ENCODE measurements at places on chromosomes 2 and 18.

DNA sequence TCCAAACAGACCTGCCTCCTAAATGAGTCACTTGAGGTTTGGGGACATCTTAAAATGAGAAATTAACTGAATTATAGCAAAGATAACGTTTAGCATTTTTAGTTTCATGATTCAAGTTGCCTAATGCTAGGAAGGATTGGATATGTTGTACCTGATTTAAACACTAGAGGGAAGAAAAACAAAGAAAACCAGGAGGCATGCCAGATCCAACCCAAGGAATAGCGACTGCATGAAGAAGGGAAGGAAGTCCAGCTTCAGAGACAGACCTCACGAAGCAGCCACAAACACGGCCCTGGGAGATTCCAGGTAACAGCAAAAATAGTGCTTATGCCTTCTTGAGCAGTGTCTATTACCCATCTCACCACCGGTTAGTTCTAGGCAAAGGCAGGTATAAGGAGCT, 499.9 kb upstream of the SPHKAP start:
- DNase-seq, result no peak

- DNase-seq, result no peak
Observed at GRCh38 chr18:42028247-42028832, 73.3 kb downstream of the PIK3C3 start.

DNA sequence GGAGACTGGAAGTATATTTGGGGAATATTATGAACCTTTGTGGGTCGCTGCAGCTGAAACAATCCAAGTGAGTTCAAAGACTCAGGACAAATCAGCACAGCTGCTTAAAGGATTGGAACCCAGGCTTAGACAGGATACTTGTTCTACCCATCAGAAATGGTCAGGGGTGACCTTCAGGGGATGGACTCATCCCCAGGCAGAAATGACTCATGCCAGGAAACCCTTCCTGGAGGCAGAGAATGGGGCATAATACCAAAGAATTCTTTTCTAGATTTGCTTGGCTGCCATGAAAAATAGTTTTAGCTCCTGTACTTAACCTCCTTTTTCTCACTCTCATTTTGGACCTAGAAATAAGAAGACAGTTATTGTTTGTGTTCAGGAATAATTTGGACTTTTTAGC, 425.5 kb downstream of the TSN start:
- DNase-seq, result no peak

DNA sequence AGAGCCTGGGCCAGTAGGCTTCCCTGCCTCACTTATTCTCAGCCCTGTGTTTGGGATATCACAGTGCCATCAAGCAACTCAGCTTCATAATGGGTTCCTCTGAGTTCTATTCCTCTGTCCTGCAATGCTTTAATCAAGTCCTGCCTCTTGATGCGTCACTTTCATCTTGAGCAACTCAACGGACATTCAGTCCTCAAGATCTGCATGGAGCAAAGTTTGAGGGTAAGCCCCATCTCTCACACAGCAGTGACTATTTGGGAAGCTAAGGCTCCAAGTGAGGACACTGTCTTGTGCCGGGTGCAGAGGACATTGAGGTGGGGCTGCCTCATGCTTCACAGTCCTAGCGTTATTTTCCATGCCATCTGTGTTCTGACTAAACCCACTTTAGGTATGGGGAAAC, 50.9 kb upstream of the PLB1 start:
- DNase-seq, result no peak

DNA sequence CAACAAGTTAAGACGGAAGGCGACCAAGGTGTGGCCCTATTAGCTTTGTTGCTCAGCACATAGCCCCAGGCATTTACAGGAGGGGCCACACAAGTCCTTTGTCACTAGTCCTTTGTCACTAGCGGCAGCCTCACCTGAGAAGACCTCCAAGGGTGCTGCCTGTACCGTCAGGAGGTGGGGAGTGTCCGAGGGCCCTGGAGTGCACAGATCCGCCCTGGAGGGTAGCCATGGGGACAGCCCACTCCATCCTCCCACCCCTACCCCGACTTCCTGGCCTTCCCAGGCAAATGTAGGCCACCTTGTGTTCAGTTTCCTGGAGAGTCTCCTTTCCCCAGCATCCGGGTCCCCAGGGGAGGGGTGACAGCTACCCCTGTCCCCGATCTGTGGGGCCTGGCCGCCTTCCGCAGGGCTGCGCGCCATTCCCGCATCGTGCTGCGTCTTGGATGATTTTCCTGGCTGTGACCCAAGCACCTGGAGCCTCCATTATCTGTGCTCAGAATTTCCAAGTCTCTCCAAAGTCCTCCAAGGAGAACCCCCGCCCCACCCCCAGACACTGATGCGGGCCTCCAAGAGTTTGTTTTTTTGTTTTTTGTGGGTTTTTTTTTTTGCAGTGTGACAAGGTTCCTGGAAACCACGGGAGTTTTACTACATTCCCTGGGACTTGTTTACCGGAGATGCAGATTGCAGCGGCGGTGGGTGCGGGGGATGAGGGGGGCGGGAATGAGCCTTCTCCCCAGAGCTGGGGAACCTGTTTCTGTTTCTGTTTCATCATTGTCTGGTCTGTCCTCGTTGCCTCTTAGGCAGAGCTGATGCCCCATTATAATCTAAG, 28.6 kb downstream of the TEX44 start:
- no peak for DNase-seq

- DNase-seq, result no peak
Observed at GRCh38 chr2:130829015-130829414, 7.7 kb upstream of the ARHGEF4 start.

GRCh38 chr2:209556354-209556961, 132.6 kb downstream of the MAP2 start:
- no peak for DNase-seq

- no peak for DNase-seq
Observed at GRCh38 chr2:191601060-191601459, 76.9 kb upstream of the NABP1 start.

GRCh38 chr2:3558205-3559014, at the start of gene RNASEH1:
RNASEH1 (minus strand) TSS chr2:3558333; CDS start chr2:3558260, 73 bp downstream.
- peak; percentile 88 for DNase-seq

DNA sequence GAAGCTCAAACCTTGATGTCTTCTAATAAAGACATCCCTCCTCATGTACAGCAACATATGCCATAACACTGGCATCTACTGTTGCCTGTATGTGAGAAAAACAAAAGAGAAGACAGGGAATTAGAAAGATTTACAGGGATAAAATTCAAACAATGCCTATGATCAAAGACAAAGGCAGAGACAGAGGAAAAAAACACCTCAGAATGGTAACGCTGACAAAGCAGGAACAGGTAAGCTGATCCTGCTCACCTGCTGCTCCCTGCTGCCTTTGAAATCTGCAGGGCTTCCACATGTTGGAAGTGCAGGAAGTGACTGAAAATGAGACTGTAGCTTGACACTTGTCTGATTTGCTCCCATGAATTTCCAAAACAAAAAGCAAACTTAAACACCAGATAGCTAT, 90.2 kb upstream of the DNAJC10 start:
- peak; percentile 71 for DNase-seq

- DNase-seq, result no peak
Observed at GRCh38 chr2:16112972-16113560, 172.7 kb downstream of the MYCN start.

DNA sequence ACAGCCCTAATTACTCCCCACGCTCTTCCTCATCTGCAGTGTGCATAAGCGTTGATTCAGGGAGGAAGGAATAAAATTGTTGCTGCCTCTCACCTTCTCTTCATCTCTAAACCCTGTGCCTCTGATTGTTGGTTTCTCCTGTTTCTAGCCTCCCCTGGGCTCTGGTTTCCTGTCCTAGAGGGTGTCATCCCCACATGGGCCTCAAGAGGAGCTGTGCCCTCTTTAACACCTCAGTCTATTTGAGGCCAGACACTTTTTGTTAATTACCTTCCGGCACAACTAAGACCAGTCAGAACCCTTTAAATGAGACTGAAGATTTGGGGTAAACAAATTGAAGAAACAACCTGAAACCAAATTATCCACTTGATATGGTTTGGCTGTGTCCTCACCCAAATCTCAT, 9.7 kb downstream of the CTAGE1 start:
- DNase-seq, result no peak

GRCh38 chr18:5941890-5942289, 46.6 kb upstream of the TMEM200C start:
- DNase-seq, result no peak

DNA sequence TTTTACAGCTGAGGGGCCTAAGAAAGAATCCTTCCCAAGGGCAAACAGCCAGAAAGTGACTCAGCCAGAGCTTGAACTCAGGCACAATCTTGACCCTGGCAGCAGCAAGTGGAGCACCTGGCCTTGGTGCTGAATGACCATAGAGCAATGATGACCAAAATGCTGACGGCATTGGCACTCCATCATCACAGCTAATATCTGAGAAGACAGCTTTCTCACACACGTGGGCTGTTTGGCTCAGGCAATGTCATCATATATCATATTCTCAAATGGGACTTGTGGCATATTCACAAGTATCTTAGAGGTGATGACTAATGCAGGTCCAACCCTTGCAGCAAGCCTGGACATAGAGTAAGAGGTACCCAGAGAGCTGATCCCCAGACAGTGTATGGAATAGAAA, 443.9 kb upstream of the MYT1L start:
- DNase-seq, result no peak

- DNase-seq, result no peak
Observed at GRCh38 chr2:75241696-75242095, 42.4 kb upstream of the TACR1 start.

- no peak for DNase-seq
Observed at GRCh38 chr18:77524909-77525308, 275.3 kb downstream of the GALR1 start.

DNA sequence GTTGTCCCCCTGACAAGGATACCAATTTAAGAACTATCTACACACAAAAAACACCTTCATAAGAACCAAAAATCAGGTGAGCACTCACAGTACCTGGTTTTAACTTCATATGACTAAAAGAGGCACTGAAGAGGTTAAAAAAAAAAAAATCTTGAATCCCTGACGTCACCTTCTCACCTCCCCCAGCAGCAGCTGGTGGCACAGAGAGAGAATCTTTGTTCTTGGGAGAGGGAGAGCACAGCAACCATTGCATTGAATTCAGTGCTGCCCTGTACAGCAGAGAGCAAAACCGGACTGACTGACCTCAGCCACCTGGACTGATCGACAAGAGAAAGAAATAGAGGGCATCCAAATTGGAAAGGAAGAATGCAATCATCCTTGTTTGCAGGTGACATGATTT, 566.0 kb downstream of the TMX3 start:
- DNase-seq, result peak; percentile 30

GRCh38 chr2:170121689-170122088, 56.3 kb upstream of the MYO3B start:
- DNase-seq, result no peak

- DNase-seq, result no peak
Observed at GRCh38 chr18:48354746-48355260, 54.4 kb downstream of the ZBTB7C start.

DNA sequence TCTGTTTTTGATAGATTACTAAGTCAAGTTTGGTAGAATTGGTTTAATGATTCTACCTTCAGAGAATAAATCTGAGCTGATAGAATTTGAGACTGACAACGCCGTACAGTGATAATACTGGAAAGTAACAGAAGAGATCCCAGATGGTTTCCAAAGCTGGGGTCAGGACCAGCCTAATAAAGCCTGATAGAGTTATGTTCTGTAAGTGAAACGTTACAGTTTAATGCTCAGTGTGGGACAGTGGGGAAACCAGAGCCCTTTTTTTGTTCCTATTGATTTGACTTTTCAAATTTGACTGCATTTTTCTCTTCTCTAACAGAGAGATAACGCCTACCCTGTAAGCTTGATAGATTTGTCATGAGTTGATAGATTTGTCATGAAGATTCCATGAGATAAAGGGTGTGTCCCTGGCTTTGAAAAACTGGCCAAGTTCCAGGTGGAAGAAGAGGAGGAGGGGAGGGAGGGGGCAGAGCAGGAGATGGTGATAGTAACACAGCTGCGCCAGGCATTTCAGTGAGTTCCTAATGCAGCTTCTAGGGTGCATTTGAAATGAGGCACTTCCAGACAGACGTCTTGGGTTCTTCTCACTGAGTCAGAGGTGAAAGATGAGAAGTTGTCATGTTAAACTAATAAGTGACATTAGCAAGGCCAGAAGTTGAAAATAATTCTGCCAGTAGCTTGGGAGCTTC, 65.1 kb downstream of the CERS6 start:
- no peak for DNase-seq

- no peak for DNase-seq
Observed at GRCh38 chr2:157748371-157749142, 119.9 kb upstream of the ACVR1C start.

- DNase-seq, result peak; percentile 14
Observed at GRCh38 chr2:45812011-45812500, 160.6 kb downstream of the PRKCE start.

DNA sequence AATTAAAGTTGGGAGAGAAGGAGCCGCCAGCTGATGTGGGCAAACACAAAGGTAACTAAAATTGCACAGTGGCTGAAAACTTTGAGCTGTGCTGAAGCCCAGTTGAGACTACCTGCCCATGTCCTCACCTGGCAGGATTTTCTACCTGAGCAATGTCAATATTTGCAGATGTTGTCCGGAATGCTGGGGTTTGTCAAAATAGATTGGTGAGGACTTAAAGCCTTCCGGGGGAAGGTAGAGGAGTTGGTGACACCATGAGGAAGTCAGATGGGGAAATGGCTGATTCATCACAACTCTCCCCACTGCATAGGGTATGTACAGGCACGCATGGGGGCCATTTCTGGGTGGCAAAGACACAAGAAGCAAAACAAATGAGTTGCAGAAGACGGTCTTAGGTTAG, 114.9 kb downstream of the ALK start:
- no peak for DNase-seq

DNA sequence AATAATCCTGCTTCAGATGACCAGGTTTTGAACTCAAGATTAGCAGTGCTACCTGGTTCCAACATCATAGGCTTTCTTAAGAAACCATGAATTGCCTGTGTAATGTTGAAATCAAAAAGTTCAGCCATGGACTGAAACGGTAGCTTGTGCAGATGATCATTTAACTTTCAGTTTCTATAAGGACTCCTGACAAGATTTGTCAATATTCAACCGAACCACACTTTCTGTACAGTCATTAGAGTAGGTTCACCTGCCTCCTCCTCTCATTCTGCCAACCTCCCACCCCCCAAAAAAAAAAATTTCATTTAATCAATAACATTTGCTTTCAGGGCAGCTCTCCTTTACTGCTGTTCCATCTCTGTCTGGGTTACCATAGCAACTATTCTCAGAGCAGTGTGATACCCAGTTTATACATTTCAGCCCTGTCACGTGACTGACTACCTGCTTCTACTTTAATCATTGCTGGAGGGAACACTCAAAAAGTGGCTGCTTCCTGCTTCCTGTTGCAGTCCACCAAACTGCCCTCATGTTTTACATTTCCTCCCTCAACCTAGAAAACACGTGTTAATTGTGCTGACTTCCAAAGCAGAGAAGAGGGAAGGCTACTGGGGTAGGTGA, 275.5 kb downstream of the SS18 start:
- DNase-seq, result no peak

GRCh38 chr2:64836566-64836965, 152.6 kb upstream of the SLC1A4 start:
- no peak for DNase-seq

GRCh38 chr2:151182396-151182795, 79.3 kb downstream of the RBM43 start:
- DNase-seq, result no peak

All from NCI-H2107 (cell line).